Activated CD4-positive, alpha-beta T cell treated with anti-CD3 and anti-CD28 coated beads for 4 hours (primary cell): ENCODE measurements at places on chromosomes 2 and 18.

DNA sequence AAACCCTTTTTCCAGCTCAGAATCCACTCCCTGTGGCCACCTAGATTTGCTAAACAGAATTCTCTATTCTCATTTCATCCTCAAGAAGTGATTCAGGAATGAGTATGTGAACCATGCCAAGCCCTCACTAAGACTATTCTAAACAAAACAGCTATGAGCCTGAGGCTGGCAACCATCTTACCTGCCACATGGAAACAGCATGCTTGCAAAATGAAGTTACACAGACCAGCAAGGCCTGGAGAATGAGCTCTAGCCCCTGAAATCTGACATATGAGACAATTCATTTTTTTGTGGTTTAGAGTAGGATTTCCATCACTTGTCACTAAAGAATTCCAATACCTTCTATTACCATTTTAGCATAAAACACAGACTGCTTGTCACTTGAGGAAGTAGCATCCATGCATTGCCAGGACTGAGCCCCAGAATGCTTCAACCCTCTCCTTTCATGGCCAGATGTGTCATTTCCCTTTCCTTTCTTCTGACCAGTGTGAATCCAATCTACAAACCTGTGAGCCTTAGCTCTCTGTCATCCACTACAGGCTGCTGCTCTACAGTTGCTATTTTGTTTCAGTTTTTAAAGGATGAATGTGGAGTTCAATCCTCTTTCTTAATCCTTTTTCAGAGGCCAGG is 744.3 kb upstream of the ACVR2A start:
- DNase-seq = no peak

DNA sequence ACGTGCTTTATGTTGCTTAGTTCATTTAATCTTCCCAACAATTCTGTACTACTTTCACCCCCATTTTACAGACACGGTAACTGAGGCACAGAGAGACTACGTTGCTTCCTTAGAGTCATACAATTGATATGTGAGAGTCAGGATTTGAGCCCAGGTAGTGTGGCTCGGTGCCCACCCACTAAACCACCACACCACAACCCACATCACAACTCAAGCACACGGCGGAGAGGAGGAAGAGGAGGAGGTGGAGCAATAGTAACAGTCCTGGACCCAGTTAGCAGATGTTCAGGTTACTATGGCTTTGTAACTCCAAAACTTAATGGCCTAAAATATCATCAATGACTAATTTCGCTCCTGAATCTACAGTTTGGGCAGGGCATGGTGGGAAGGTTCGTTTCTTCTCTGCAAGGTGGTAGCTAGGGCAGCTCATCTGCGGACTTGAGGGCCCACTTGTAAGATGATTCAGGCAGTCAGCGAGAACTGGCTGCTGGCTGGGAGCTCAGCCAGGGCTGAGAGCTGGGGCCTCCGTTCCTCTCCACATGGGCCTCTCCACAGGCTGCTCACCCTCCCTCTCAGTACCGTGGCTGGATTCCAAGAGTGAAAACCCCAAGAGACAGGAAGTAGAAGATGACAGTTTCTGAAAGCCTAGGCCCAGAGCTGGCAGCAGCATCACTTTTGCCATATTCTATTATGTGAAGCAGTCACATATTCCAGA is 167.1 kb downstream of the ZFP36L2 start:
- DNase-seq = peak; percentile 30

GRCh38 chr2:3451926-3452671 is 67.2 kb downstream of the ADI1 start:
- no peak for DNase-seq

DNA sequence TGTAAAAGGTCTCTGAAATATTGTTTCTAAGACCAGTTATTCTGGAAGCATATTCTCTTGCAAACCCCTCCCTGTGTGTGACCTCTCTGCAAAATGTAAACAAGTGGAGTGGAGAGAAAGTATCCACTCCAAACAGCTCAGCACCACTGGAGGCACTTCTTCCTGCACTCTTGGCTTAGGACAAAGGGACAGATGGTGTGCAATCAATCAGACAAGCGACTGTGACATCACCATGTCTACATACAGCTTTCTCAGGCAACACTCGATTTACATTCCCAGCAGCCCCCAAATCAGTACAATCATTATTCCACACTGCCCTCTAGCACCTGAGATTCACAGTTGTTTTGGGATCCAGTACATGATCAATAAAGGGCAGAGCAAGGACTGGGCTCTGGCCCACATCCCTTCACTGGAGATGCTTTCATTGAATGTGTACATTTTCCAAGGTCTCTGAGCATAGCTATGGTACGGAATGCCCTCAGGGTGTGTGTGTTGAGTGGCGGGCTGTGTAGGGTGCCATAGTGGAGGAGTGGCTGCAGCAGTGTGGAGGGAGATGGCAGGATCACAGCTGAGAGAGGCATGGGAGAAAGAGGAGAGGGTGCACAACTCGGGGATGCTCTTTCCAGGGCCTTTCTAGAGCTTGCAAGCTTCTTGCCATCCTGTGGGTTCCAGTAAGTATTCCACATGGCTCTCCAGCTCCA is 311.8 kb upstream of the ST6GAL2 start:
- no peak for DNase-seq

GRCh38 chr18:56221195-56222065 is 417.0 kb downstream of the TXNL1 start:
- DNase-seq = no peak

DNA sequence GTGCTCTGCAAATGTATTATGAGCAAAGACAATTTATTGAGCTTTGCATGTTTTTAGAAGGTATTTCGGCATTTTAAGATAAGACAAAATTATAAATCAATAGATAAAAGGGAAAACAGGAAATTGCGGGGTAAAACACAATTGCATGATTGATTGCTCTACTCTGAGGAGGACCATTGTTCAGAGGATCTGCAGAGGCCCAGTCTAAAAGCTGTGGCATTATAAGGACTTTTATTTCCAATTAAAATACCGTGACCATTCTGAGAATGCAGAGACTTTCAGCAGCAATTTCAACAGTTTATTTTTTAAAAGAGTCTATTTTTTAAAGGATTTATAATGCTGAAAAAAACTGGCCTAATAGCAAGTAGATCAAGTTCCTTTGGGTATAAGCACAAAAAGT is 62.0 kb downstream of the TPGS2 start:
- DNase-seq = no peak

GRCh38 chr2:210461401-210461800 is 15.2 kb downstream of the LANCL1 start:
- no peak for DNase-seq

DNA sequence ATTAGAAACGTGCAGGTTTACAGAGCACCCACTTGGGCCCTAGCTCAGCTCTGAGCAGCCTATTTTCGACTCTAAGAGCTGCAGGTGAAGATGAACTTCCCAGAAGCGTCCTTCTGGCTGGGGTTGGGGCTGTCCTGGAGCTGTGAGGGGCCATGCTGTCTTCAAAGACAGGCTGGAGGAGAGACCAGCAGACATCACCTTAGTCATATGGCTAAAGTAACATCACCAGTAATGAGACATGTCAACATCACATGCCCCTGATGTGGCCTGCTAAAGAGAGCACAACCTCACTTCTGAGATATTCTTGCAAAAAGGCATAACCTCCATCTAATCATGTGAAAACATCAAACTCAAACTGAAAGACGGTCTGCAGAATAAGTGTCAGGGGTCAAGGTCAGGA is 87.2 kb upstream of the ZNF532 start:
- no peak for DNase-seq

DNA sequence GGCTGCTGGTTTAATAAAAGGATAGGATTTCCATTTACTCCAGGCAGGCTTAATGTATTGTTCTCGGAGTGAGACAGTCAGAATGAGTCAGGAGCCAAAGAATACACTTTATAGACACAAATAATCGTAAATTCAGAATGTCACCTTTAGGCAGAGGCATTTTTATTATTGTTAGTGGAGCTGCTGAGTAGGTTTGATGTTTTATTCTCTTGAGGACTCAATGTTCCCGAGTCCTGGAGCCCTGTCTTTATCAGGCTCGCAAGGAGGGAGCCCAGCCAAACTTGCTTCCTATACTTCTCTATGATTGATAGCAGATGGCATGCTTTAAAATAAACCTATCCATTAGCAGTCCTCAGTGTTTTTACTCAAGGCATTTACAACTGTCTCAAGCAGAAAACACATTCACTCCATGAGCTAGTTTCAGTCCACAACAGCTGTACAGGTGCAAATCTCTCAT is 492.3 kb upstream of the ZEB2 start:
- DNase-seq = no peak

- DNase-seq = no peak
Observed at GRCh38 chr2:215454519-215455246, 18.8 kb upstream of the FN1 start.

GRCh38 chr2:202545523-202545922 is 89.2 kb upstream of the FAM117B start:
- no peak for DNase-seq

DNA sequence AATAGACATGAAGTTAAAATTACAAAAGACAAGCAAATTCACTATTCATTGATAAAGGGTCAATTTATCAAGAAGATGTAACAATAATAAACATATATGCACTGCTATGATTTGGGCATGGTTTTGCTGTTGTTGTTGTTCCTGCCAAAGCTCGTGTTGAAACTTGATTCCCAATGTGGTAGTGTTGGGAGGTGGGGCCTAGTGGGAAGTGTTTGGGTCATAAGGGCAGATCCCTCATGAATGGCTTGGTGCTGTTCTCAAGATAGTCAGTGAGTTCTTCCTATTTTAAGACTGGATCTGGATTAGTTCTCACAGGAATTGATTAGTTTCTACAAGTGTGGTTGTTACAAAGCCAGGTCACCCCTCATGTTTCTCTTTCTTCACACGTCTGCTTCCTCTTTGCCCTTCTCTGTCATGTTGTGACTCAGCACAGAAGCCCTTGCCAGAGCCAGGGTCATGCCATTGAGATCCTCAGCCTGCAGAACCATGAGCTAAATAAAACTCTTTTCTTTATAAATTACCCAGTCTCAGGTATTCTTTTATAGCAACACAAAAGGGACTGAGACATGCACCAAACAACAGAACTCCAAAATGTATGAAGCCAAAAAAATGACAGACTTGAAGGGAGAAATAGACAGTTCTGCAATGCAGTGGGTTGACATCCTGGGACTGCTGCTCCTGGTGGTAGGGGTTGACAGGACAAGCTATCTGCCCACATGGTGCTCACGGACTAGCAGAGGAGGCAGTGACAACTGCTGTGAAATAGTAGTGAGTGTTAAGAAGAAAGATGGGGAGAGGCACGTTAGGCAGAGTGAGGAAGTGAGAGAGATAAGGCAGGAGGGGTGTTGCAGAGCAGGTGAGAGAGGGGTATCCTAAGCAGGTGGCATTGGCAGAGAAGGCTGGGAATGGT is 18.6 kb upstream of the SKA1 start:
- DNase-seq = no peak

DNA sequence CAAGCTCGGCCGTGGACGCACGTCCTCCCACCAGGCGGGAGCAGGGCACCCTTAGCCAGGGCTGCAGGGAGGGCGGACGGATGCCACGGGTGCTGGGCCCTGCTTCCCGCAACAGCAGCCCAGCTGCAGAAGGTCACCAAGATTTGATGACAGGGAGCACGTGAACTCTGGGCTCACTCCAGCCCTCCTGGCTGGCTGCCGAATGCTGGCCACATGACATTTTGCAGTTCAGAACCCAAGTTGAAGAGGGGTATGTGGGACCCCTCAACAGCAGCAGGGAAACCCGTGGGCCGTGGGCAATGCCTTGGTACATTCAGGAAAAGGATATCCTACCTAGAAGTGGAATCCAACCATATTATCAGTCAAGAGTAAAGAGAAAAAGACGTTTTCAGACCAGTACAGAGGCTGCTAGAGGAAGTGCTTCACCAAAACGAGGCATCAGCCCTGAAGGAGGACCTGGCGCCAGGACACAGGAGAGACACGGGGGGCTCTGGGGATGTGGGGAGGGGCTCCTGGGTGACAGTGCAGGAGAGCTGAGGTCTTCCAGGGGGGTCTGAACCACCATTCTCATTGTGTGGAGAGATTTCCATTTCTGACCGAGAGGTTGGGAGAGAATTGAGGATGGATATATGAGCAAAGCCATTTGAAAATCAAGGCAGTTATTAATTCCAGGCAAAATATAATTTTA is 107.4 kb upstream of the CTDP1 start:
- DNase-seq = no peak

DNA sequence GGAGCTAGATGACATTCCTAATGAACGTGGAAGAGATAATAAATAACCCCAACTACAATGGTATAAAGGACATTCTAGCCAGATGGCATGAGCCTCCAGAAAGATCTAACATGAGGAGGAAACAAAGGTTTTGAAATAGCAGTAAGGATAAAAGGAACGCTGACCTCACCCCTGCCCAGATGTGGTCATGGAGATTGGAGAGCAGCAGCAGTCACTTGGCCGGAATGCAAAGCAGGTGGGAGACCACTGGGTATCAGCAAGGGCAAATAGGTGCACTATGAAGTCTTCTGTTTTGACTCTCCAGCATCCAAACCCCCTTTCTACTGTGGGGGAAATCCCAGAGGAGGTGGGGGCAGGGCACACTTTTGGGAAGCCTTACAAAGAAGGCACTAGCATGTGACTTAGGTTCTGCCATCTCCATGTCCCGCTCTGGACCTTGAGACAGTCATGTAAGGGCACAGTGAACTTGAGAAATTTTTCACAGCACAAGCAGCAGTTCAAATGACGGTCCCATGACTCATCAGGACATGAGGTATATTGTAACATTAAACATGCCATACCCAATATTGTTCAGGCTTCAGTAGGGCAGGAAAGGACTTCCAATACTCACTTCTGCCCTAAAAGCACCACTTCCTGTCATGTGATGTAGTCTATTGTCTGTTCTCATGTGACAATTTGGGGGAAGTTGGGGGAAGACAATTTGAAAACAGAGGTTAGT is 55.2 kb downstream of the METTL4 start:
- DNase-seq = no peak

- no peak for DNase-seq
Observed at GRCh38 chr2:40279001-40279400, 172.9 kb downstream of the SLC8A1 start.

DNA sequence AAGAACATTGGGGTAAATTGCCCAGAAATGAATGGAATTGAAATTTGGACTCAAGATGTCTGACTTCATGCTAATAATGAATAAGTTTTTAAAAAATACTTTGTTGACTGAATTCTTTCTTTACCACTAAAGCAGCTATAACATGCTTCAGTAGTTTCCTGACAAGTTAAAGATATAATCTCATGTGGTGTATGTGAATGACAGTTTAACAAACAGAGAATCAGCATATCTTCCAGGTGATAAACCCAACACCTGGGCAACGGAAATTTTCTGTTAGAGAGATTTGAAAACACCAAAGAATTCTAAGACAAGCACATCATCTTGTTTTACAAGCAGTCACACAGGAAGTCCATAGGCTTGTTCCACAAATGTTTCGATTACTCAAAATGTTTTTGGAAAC is 372.6 kb upstream of the VRK2 start:
- DNase-seq = no peak
